Cerebellum (tissue), 4 donors: ENCODE measurements at places on chromosomes 12 and 14. TPM values are rescaled to one million over a fixed set of nuclear protein-coding genes. Genes with fewer than 3 reads are reported as not detected.

The C12orf54 gene
- total RNA-seq: not detected

The RERGL gene
- 0.91 TPM for total RNA-seq

The TAS2R8 gene
- 1.5 TPM for total RNA-seq

The PPM1A gene
- total RNA-seq: 68.1 TPM

The L2HGDH gene
- total RNA-seq: 13.7 TPM

The LYZ gene
- 6.4 TPM for total RNA-seq

The SIX6 gene
- total RNA-seq: not detected

The ARHGDIB gene
- 7.2 TPM for total RNA-seq

The PSMB5 gene
- total RNA-seq: 74.6 TPM

DNA sequence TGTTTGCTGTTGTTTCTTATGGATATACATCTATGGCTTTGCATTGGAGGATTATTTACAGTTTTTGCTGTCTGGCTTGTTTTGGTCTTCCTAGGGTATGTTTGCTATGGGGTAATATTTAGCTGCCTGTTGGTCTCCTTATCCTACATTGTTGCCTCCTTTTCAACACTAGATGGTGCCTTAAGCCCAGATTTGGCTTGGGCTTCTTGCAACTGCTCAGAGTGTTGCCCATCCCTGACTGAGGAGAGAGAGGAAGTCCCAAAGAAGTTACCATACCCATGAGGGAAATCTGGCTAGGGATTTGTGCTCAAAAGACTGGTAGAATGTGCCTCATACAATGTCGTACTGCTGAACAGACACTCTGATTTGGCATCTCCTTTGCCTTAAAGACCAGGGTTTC is 94.6 kb upstream of the MUCL1 start:
- no peak for DNase-seq

GRCh38 chr12:130932061-130932930 is 21.4 kb upstream of the ADGRD1 start:
- no peak for DNase-seq

DNA sequence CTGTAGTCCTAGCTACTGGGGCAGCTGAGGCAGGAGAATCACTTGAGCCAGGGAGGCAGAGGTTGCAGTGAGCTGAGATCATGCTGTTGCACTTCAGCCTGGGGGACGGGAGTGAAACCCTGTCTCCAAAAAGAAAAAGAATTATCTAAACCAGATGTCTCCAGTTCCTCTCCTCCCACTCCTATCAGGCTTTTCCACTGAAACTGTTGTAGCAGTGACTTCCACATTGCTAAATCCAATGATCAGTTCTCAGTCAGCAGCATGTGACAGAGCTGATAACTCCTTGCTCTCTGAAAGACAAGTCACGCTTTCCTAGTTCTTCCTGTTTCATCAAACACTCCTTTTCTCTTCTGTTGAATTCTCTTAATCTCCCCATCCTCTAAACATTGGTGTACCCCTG is 8.6 kb downstream of the SLC38A6 start:
- no peak for DNase-seq

DNA sequence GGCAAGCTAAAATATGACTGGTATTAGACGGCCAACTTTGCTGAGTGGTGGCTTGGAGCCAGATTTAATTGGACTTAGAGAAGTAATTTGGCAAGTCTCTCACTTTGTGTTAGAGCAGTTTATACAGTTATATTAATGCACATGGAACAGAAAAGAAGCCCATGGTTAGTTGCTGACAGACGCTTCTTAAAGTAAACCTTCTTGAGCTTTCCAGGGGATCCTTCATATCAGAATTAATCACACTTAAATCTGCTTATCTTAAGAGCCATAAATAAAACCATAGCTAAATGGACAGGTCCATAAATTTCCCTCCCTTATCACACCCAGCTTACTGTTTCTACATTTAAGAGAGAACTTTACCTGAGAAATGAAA is 9.6 kb downstream of the GSG1 start:
- no peak for DNase-seq

DNA sequence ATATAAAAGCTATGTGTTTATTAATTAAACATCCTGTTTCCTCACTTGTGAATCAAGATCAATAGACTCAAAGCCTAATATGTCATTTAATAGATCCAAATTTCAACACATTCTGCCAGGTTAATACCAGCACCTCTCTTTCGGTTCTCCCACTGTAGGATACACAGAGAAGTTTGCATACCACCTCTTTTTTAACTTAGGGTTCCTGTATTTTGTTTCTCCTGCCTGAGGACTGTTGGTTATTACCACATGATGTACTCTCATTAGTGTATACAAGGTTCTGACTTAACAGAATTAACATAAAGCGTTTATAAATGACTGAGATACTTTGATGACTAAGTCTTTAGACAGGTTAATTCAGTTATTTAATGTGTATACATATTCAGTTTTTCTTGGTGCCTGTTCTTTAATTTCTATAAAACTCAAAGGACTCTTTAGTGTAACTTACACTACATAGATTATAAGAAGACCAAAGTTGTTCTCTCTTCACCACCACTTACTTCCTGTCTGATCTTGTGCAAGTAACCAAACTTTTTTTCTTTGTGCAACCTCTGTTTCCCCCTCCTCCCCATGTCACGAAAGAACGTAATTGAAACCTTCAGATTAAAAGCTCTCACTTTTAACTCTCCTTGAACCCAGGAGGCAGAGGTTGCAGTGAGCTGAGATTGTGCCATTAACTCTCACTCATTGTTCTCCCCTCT is 89.8 kb upstream of the DNM1L start:
- DNase-seq: no peak

- DNase-seq: no peak
Observed at GRCh38 chr14:39581474-39581873, 149.2 kb upstream of the FBXO33 start.

- no peak for DNase-seq
Observed at GRCh38 chr12:50641566-50641965, 122.3 kb upstream of the ATF1 start.

DNA sequence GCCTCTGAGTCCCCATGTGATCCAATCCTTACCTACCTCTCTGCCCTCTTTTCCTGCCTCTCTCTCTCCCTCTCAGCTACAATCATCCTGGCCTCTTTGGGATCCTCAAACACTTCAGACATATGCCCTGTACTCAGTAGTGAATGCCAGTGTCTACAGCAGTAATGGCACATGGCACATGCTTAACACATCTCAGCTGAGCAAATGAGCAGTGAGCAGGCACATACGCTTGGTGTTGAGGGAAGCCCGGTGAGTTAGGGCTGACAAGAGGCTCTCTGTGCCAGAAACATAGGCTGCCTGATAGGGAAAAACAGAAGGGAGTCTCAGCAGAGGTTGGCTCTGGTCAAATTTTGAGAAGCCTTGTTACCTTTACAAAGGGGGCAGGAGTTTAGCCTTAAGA is 409.1 kb downstream of the TMEM132D start:
- DNase-seq: no peak

DNA sequence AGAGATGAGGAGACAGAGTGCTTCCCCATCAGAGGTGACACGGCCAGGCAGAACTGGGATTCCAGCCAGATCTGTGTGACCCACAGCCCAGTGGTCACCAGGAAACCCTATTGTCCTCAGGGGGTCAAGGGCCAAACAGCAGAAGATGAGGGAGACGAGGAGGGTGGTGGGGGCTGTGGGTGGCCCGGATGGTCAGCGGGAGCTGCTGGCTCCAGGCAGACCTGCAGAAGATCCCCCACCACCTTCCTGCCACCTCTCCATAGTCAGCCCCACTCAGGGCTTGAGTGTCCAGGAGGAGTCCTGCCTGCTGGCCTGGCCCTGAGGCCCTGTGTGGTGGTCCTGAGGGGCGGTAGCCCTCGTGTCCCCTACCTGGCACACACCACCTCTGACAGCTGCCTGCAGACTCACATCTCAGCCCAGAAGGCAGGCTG is 136.8 kb downstream of the CALM1 start:
- no peak for DNase-seq
